ENCODE measurements at places on chromosomes 6 and 20. TPM values are rescaled to one million over a fixed set of nuclear protein-coding genes. Genes with fewer than 3 reads are reported as not detected.

- DNase-seq = no peak
Measured at GRCh38 chr20:24909861-24910260, 39.2 kb upstream of the CST7 start.

DNA sequence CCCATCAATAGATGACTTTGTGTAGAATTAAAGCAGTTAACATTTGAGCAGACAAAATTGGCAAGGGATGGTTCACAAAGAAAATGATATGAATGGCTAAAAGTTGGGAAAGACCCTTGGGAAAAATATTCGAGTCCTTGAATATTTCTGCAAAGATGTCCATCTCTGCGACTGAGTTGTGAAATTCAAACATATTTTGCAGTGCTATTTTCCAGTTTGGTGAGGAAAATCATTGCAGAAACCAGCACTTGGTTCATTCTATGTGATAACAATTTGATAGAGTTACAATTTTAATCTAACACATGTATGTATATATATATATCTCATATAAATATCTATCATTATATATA, 6.1 kb upstream of the PRELID3B start:
- DNase-seq = no peak

IL17A gene
- not detected for polyA plus RNA-seq

HS3ST5 gene
- polyA plus RNA-seq = 0.72 TPM

TP53TG5 gene
- polyA plus RNA-seq = 0.89 TPM

DNA sequence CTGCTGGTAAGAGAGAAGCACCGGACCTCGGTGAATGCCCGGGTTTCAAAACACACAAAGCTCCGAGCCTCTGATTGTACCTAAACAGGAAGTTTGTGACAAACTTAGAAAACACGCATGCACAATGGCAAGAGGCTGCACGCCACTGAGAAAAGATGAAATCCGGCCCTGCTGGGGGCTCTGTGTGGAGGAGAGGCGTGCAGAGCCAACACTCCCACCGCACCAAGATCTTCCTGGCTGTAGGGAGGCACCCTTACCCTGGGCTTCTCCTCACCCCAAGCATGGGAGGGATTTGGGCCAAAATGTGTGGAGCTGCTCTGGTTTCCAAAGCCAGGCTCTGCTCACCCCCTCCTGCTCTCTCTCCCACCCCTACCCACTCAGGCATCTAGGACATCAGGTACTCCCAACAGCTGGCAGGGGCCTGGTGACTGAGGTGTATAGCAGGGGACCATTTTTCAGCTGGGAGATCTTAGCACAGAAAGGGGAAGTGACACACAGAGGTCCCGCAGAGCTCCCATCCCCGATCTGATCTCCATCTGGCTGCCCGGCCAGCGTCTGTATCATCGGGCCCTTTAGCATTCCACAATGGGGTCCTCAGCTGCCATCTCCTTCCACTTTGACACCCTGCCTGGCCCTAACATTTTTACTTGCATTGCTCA, 84.2 kb downstream of the TRERF1 start:
- no peak for DNase-seq

HCRTR2 gene
- polyA plus RNA-seq = not detected

- DNase-seq = no peak
Measured at GRCh38 chr6:3221578-3221977, 5.9 kb downstream of the TUBB2B start.

DNA sequence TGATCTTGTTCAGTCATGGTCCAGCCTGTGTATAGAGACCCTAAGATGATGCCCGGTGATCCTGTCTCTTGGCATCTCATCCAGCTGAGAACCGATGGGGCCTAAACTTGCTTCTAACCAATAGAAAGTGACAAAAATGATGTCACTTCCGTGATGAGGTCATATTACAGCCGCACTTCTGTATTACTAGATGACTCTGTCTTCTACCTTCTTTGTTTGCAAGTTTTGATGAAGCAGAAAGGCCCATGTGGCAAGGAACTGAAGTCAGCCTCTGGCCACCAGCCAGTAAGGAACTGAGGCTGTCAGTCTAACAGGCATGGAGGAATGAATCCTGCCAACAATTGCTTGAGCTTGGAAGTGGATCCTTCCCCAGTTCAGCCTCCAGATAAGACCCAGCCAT, 32.8 kb upstream of the HLA-C start:
- no peak for DNase-seq

C20orf141 gene
- polyA plus RNA-seq = not detected

GRCh38 chr20:46232539-46232938, 75.8 kb downstream of the CDH22 start:
- no peak for DNase-seq

DNA sequence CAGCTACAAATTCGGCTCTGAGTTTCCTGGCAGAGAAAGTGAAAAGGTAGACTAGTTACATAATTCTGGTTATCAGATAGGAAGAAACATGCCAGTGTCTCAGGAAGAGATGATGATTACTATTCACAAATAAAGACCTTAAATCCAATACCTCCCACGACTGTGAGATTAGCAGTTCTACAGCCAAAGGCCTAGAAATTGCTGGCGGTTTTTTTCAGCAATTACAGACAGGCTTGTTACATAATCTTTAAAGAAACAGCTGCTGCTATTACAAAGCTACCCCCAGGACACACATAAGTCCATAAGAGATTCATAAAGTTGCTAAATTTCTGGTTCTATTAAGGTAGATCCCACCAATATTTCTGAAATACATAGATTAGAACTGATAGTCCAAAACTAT, 40.2 kb downstream of the PIGU start:
- no peak for DNase-seq

HAO1 gene
- polyA plus RNA-seq = not detected

DNA sequence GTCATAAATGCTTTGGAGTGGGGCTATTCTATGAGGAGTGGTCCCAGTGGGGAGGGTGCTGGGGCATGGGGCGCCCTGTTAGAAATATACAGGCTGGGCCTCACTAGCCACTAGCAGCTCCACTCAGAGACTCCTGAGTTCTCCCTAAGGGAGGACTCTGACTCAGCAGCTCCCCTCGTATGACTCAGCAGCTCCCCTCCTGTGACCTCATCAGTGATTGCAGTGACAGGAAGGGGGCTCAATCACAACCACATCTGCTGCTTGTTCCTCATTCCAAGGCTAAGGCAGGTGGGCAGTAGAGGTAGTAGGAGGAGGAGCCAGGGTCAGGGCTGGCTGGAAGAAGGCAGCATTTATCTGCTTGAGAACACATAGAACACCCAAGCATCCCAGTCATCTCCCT, 73.7 kb downstream of the PRND start:
- DNase-seq = no peak

DNA sequence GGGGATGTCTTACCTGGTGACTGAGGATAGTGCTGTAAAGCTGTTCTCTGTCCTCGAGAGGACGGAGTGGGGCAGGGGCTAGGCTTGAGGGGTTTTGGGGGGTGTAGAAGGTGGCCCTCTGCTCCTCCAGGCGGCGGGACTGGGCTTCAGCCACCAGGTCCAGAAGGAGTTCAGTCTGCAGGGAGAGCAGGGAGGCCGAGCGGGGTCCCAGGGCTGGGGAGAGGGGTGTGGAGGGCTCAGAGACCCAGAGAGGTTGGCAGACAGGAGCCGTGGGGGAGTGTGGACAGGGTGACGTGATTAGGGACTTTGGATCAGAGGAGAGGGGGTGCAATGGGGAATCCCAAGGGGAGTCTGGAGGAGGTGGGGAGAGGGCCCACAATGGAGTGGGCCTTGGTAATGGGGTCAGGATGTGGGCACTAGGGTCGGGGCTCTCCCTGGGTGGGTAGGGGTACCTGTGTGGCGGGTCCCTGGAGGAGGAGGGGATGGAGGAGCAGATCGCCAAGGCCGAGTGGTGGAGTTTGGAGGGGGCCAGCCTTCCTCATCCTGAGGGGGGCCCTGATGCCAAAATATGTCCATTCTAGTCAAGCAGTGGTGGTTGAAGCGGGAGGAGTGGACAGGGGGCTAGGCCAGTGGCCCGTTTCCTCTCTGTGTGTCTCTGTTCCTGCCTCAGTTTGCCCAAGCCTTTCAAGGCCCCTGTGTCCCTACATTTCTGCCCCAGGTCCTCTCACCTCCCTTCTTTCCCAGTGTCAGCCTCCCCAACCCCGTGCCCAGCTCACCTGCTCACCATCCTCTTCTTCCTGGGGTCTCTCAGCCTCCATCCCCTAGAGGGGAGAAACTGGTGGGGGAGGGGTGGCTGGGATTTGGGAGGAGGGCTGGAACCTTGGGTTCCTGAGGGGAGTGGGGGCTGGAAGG, 491 bp downstream of the GPSM3 start:
- DNase-seq = no peak

- DNase-seq = no peak
Measured at GRCh38 chr6:96700915-96701314, 136.4 kb downstream of the GPR63 start.

HSPA12B gene
- polyA plus RNA-seq = 25.5 TPM

PGC gene
- not detected for polyA plus RNA-seq

LY6G6C gene
- polyA plus RNA-seq = 0.28 TPM

GRCh38 chr6:161954077-161954476, 680.2 kb upstream of the AGPAT4 start:
- DNase-seq = no peak

DNA sequence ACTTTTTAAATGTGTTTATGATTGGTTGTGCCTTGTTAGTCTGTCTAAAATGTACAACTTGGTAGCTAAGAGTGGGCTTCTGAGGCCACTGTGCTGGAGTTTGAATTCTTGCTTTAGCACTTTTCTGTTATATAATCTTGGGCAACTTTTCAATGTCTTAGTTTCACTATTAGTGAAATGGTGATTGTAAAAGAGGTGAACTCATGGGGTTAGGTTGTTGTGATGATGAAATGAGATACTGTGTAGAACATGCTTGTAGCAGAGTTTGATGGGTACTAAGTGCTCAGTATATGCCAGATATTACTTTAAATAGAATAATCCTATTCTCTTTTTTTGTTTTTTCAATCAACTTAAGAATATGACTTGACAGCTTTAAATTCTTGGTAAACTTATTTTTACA, 624.7 kb downstream of the CD109 start:
- no peak for DNase-seq

- DNase-seq = no peak
Measured at GRCh38 chr6:113786168-113786567, 71.0 kb upstream of the MARCKS start.

GRCh38 chr20:21173485-21173884, 47.6 kb downstream of the KIZ start:
- no peak for DNase-seq

- no peak for DNase-seq
Measured at GRCh38 chr6:133741375-133741861, 147.5 kb upstream of the TCF21 start.

Data from hindlimb muscle (tissue), 1 donor.